Activated T-helper 1 cell treated with anti-CD3 and anti-CD28 coated beads, Interleukin-2, amount 50 U/mL, for 16 hours (primary cell): ENCODE measurements at places on chromosomes 4 and X.

- peak; percentile 38 for DNase-seq
Measured at GRCh38 chr4:3044870-3045819, 29.2 kb downstream of the HTT-AS start.

GRCh38 chr4:155974476-155974749 is 20.7 kb upstream of the CTSO start:
- no peak for DNase-seq

- DNase-seq: no peak
Measured at GRCh38 chr4:148159793-148160192, 282.4 kb downstream of the NR3C2 start.

GRCh38 chr4:189299706-189300105 is 641.0 kb upstream of the FRG1 start:
- no peak for DNase-seq

DNA sequence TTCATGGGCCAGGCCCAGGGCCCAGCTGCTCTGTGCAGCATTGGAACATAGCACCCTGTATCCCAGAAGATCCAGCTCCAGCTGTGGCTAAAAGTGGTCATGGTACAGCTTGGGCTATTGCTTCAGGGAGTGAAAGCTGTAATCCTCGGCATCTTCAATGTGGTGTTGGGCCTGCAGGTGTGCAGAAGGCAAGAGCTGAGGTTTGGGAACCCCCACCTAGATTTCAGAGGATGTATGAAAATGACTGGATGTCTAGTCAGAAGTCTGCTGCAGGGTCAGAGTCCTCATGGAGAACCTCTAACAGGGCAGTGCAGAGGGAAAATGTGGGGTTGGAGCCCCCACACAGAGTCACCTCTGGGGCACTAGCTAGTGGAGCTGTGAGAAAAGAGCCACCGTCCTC is 341.7 kb downstream of the PPP3CA start:
- no peak for DNase-seq

GRCh38 chr4:119189638-119190037 is 22.9 kb upstream of the USP53 start:
- no peak for DNase-seq

DNA sequence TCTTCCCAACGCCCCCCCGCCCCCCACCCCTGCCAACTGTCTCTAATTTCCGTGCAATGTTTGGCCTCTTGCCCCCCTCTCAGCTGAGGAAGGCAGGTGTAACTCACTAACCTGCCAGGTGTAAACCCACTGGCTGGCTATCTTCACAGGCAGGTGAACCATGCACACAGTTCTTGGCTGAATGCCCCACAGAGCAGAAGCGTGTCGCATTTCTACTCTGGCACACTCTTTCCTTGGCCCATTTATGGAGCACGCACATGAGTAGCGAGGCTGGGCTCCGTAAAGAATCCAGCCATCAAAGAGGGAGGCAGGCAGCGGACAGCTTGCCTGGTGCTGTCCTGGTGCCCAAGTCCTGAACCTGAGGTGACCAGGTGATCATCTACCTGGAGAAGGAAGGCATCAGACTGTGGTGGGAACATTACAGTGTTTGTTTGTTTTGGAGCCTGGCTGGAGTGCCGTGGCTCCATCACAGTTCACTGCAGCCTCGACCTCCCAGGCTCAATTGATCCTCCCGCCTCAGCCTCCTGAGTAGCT is 39.2 kb upstream of the CRMP1 start:
- no peak for DNase-seq

GRCh38 chr4:4368809-4369580 is 17.9 kb upstream of the NSG1 start:
- no peak for DNase-seq

GRCh38 chrX:8960957-8961468 is 72.9 kb downstream of the FAM9B start:
- no peak for DNase-seq

DNA sequence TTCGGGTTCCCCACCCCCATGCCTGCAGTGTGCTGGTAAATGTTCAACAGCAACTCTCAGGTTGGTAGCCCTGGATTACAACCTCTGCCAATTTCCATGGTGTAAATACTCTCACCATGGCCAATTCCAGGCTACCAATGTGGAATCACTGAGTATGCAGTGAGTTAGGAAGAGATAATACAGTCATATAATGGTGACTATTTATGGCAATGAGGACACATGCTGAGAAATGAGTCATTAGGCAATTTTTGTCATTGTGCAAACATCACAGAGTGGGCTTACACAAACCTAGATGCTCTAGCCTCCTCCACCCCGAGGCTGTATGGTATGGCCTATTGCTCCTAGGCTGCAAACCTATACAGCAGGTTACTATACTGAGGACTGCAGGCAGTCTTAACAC is 4.6 kb upstream of the CLDN24 start:
- no peak for DNase-seq
